ENCODE measurements at places on chromosomes 5 and 9. TPM values are rescaled to one million over a fixed set of nuclear protein-coding genes. Genes with fewer than 3 reads are reported as not detected.

DNAI1 gene
- polyA plus RNA-seq = 1.5 TPM

ZFP37 gene
- 10.8 TPM for polyA plus RNA-seq

ARHGEF37 gene
- 4.8 TPM for polyA plus RNA-seq

SPATA31D4 gene
- polyA plus RNA-seq = not detected

- DNase-seq = no peak
Measured at GRCh38 chr5:13179407-13180087, 764.9 kb downstream of the DNAH5 start.

HRH2 gene
- polyA plus RNA-seq = 2.7 TPM

DNA sequence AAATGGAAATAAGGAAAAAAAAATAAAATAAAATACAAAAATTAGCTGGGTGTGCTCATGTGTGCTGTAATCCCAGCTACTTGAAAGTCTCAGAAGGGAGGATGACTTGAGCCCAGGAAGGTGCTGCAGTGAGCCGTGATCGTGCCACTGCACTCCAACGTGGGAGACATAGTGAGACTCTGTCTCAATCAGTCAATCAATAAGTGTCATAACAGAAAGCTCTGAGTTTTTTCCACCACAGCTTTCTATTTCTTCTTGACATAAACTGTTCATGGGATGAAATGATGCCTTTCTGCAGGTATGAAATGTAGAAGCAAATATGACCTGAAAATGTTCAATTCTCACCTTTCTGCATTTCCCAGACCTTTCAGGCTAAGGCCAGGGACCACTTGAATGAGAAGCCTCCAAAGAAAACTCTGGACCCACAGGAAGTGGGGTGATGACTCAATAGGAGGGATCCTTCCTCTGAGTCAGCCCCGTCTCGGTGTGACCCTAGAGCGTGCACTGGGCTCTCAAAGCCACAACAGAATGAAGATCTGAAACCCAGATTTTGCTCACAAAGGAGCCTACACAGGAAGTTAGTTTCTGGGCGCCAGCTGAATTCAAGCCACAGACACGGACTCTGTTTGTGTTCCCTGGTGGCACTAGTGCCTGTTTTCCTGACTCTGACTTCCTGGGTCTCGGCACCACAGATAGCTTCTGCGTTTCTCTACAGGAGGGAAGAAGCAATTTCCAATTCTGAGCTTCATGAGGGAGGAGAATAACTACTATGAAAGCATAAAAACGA, 62.0 kb downstream of the ANKH start:
- no peak for DNase-seq

- DNase-seq = no peak
Measured at GRCh38 chr9:92506184-92506857, 24.0 kb upstream of the ASPN start.

DNA sequence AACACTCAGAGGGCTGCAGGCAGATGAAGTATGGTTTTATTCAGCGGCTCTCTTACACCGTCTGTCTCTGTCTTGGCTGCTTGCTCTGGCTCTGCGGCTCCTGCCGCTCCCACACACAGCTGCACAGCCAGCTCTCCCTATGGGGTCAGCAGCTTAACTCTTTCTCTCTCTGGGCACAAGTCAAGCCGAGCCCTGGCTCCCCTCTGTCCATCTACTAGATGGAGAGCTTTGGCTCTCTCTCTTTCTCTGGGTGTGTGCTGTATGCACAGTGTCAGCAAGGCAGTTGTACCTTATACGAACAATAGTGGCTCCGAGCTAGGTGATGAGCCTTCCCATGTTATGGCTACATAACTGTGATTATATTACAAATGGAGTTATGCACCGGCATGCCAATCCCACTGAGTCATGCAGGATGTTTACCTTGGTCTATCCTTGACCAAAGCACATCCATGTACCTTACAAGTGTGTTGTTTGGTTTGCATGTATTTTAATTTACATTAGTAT, 19.3 kb upstream of the PPP2CA start:
- DNase-seq = peak; percentile 52

DNA sequence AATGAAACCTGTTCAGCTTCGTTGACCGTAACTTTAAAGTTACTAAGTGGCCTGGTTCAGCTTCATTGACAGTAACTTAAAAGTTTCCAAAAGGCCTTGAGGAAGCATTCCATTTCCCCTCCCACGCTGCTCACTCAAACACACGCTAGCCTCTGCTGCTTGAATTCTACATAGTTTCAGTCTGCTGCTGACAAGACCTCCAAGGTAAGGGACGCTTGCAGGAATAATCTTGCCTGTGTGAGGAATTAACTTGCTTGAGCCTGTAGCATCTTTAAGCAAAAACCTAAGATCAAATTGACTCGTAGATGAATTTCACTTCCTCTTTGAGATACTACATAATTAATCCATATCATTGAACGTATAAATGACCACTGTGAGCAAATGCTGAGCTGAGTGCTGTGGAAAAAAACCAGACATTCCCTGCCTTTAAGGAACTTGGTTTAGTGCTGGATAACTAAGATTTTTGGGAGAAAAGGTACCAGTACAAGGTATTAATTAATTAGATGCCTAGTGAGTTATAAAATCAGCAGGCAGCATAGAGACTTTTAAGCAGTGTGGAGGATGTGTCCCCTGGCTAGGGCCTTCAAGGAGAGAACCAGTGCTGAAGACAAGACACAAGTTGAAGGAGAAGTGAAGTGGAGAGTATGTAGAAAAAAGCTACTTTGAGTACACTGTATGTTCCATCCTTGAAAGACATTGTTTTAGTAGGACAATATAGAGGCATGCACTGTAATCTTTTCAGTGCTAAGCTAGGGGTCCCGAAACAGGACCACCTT, 39.2 kb downstream of the GRAMD2B start:
- DNase-seq = no peak

SLC6A7 gene
- polyA plus RNA-seq = 0.12 TPM

DNA sequence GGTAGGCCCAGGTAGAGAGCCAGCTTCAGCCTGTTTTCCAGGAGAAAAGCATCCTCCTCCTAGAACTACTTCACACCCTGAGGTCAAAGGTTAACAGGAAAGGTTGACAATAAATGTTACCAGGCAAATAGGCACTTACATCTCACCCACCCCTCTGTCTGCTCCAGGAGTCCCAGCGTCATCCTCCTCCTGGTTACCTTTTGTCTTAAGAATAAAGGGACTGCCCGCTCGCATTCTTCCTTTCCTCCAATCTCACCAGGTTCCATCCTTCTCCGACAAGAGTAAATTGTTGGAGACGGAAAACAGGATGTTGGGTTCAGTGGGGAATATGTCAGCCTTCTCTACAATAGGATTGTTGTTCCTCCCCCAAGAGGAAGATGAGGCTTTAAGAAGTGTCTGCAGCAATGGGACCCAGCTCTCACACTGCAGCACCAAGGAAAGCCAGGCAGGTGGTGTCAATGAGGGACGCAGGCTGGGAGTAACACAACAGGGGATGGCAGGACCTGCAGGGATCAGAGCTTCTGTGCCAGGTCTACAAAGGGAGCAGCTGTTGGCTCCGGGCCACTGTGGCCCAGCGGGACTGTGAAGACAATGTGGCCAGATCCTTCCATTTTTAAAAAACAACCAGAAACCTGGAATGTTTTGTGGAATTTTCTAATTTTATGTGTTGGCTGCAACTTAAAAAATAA, 29.0 kb downstream of the FAT2 start:
- DNase-seq = no peak

DNA sequence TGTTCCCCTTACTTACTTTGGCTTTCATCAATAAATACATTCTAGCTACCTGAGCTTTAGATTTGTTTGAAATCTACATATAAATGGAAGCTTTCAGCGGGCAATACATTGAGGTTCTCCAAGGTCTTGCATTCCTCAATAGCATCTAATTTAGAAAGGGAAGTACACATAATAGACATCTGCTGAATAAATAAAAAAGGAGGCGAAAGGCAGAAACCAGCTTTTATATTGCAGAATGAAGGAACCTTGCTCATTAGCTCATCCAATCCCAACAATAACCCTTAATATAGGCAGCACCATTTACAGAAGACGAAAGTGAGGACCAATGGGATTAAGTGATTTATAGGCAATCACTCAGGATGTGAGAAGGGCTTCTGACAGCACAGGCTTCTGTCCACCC, 147.5 kb downstream of the MPDZ start:
- DNase-seq = no peak

All from renal pelvis (tissue), 12 donors.